ENCODE measurements at places on chromosomes 4 and X. TPM values are rescaled to one million over a fixed set of nuclear protein-coding genes. Genes with fewer than 3 reads are reported as not detected.

DNA sequence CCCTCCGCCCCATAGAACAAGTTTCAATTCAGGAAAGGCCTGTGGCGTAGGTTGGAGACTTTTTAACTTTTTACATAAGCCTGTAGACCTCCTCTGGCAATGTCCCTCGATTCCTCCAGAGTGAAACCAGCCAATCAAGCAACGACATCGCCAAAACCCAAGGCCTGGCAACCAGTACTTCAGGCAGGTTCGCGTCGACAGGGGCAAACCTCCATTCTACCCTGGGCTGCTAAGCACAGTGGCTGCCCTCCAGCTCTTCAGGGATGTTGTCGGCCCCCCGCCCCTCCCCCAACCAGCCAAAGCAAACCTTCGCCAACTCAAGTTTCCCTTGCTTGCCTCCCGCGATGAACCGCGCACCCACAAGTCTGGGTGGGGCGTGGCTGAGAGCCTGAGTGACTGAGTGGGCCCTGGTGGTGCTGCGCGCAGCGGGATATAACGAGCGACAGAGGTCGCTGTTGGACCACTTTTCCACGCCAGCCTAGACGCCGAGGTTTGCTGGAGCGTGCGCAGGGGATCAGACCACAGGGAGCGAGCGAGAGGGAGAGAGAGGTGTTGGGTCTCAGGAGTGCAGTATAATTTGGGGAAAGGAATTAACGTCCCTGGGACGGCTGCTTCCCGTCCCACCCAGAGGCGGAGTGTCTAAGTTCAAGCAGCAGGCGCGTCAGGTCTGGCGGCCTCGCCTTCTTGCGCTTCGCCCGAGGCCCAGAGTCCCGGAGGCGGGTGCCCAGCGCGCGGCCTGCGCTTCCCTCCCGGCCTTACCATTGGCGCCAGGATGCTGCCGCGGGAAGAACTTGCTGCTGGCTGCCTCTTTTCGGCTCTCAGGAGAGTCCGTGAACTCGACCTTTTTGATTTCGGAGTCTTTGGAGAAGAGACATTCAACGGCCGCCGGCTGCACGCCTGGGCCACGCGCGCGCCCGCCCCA lies 9.0 kb upstream of the PITX2 start:
- no peaks in the 10 kb centered on the region for H3K36me3 ChIP-seq
- peak; percentile 70 for DNase-seq
- H3K27ac ChIP-seq = no peak overlapping the region
- H3K4me1 ChIP-seq = peaks cover 4% of the 10 kb centered on the region
- H3K4me3 ChIP-seq = peak overlapping the region; percentile 5
- peaks cover 79% of the 10 kb centered on the region for H3K27me3 ChIP-seq

DNA sequence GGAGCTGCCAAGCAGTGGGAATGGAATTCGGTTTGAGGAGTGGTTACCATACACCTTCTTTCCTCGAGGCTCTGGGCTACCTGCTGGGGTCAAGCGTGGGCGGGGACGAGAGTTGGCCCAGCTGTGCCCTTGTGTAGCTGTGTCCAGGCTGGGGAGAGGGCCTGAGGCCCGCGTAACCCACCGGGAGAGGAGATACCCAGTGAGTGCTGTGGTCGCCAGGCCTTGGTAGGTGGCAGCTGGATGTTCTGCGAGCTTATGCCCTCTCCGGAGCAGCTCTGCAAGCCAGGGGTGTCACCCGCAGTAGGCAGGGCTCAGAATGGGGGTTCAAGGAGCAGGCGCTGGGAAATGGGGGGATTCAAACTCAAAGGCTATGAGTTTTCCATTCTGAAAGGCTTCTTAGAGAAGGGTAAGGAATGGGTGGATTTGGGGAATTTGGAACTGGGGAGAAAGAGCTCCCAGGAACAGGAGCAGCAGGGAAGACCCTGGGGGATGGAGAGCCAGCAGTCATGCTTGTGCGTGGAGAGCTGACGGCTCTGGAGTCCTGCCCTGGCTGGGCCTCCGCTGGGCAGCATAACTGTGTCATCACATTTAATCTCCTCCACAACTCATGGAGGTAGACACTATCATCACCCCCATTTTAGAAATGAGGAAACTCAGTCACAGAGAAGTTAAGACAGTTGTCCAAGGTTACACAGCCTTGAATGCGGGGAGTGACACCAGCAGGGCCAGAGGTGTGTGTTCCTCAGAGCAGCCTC lies 117.5 kb downstream of the SORCS2 start:
- H3K27me3 ChIP-seq = peaks cover 6% of the 10 kb centered on the region
- no peak overlapping the region for H3K27ac ChIP-seq
- DNase-seq = no peak
- H3K36me3 ChIP-seq = no peaks in the 10 kb centered on the region
- H3K4me1 ChIP-seq = no peaks in the 10 kb centered on the region

DNA sequence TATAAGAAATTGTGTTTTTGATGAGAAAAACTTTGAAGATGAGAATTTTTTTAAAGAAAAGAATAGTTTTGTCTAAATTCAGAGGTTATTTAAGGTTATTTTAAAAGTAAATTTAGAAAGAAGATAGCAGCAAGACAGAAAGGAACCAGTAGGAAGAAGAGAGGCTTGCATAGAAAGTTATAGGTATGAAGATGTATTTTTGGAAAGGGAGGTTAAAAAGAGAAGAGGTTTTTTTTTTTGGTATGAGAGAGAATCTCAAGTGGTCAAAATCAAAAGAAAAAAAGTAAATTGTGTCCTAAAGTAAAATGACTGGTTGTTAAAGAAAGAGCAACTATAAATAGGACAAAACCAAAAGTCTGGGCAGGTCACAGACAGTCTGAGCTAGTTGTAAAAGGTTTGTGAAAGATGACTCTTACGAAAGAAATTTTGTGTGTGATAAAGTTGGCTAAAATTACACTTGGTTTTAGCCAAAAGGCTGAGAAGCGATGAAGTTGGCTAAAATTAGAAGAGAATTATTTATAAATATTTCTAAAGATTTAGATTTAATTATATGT lies 16.4 kb upstream of the EIF4E start:
- DNase-seq = peak; percentile 60
- H3K27me3 ChIP-seq = no peaks in the 10 kb centered on the region
- no peaks in the 10 kb centered on the region for H3K4me1 ChIP-seq
- H3K4me3 ChIP-seq = no peak overlapping the region

DNA sequence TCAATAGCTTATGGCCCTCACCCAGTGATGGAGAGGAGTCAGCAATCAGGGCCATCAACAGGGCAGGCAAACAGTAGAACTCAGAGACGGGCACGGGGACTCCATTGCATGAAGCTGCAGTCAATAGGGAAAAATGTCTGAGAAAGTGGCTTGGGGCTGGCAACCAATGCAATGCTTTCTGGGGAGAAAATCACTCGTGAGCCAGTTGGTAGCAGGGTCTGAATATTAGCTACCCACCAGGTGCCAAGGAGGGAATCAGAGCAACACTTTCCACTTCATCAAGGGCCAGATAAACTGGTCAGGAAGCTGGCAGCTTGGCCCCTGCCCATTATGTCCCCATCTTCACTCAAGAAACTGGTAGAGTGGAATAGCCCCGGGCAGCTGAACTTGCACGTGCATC lies 80.7 kb downstream of the STARD8 start:
- no peaks in the 10 kb centered on the region for H3K27me3 ChIP-seq
- no peaks in the 10 kb centered on the region for H3K36me3 ChIP-seq
- DNase-seq = no peak
- H3K4me3 ChIP-seq = no peak overlapping the region
- H3K27ac ChIP-seq = no peak overlapping the region
- H3K4me1 ChIP-seq = no peaks in the 10 kb centered on the region

DNA sequence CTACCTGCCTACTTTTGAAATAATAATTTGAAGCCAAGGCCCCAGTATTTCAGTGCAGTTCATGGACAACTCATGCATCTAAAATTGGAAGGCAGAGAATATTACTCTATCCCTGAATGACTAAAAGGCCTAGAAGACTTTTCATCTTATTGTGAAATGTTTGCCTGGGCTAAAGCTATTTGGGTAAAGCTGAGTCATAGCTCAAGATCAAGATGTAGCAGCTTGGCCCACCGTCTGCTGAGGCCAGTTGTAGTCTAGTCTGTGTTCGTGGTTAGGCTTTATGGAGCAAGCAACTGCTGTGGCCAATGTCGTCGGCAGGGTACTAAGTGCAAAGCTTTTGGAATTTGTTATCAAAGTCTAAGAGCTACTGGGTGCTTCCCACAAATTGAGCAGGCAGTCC lies 929.1 kb downstream of the RAB28 start:
- H3K27ac ChIP-seq = no peak overlapping the region
- H3K4me3 ChIP-seq = no peak overlapping the region
- H3K4me1 ChIP-seq = no peaks in the 10 kb centered on the region
- H3K27me3 ChIP-seq = no peaks in the 10 kb centered on the region
- H3K36me3 ChIP-seq = no peaks in the 10 kb centered on the region
- peak; percentile 39 for DNase-seq

DNA sequence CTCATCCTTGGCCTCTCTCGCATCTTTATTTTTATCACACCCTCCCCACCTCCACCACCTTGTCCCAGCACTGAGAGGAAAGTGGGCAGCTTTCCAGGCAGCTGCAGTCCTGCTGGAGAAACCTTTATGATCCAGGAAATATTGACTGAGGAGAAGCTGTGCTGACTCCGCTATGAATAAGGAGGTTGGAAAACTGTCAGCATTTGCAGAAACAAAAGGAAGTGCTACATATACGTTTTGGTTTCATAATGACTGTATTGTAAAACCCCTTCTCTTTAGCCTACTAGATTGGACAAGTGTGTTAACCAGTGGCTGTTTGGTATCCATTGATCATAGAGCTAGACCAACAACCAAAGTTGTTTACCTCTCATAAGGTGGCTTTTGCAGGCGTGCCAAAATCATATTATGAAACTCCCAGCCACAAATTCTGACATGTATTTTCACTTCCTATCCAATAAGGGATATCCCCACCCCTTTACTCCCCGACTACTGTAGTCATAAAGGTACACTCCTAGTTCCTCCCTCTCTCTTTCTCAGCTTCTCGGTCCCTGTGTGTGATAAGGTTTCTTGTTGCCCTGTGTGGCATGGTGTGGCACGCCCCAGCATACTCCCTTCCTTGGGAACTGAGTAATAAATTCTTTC lies 88.4 kb downstream of the GPR143 start:
- H3K4me3 ChIP-seq = no peak overlapping the region
- H3K4me1 ChIP-seq = no peaks in the 10 kb centered on the region
- no peak overlapping the region for H3K27ac ChIP-seq

The FNIP2 gene
- 16.7 TPM for total RNA-seq

- H3K36me3 ChIP-seq = no peaks in the 10 kb centered on the region
- H3K4me3 ChIP-seq = no peak overlapping the region
- H3K27me3 ChIP-seq = no peaks in the 10 kb centered on the region
- H3K4me1 ChIP-seq = no peaks in the 10 kb centered on the region
- DNase-seq = no peak
These were observed 25.2 kb upstream of the NDP start for GRCh38 chrX:43998374-43998773.
